ENCODE measurements at places on chromosomes 3 and 15.

DNA sequence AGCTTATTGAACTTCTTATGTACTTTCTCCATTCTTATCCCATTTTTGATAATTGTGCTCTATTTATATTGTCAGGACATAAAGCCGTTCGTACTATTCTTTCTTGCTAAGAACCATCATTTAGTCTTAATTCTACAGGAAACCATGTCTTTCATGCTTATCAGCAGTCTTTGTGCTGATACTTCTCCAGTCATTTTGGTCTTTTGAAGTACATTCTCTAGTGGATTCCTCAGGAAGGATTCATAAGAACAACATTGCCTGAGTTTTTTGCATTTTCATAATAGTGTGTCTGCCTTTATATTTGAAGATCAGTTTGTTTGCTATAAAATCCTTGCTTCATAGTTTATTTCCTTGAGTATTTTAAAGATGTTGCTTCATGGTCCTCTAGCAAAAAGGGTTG, 126.6 kb upstream of the NEO1 start:
- DNase-seq = no peak

DNA sequence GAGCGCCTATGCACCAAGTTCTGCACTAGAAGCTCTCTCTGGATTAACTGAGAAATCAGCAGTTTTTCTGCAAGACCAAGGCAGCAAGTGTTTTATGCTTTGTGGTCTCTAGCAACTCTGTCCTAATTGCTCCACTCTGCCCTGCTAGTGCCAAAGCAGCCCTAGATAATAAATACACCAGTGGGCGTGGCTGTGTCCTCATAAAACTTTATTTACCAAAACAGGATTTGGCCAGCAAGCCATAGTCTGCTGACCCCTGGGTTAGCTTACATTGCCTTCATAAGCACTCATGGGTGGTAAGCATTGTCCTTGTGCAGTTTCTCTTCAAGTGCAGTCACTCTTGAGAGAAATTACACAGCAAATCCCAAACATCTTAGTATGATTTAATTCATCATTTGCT, 30.7 kb upstream of the SLC24A5 start:
- no peak for DNase-seq

GRCh38 chr3:32498252-32498651, 4.4 kb downstream of the CMTM6 start:
- DNase-seq = no peak

- DNase-seq = no peak
Measured at GRCh38 chr3:45554006-45554666, 40.4 kb upstream of the LIMD1 start.

- no peak for DNase-seq
Measured at GRCh38 chr3:22157848-22158247, 406.8 kb upstream of the ZNF385D start.

DNA sequence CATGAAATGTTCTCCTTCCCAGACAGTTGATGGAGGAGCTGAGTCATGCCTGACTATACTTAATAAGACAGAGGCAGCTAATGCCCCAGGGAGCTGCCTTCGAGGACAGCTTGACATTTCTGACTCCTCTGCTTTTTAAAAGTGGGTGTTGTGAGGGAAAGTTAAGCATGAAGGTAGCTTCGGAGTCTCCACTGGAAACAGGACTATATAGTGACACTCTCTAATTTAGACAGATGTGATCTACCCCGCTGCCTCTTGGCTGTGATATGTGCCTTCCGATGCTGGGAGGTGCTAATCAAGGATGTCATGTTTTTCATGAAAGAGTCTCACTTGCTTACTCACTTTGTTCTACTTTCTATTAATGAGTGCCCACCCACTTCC, 72.7 kb downstream of the IL1RAP start:
- no peak for DNase-seq

DNA sequence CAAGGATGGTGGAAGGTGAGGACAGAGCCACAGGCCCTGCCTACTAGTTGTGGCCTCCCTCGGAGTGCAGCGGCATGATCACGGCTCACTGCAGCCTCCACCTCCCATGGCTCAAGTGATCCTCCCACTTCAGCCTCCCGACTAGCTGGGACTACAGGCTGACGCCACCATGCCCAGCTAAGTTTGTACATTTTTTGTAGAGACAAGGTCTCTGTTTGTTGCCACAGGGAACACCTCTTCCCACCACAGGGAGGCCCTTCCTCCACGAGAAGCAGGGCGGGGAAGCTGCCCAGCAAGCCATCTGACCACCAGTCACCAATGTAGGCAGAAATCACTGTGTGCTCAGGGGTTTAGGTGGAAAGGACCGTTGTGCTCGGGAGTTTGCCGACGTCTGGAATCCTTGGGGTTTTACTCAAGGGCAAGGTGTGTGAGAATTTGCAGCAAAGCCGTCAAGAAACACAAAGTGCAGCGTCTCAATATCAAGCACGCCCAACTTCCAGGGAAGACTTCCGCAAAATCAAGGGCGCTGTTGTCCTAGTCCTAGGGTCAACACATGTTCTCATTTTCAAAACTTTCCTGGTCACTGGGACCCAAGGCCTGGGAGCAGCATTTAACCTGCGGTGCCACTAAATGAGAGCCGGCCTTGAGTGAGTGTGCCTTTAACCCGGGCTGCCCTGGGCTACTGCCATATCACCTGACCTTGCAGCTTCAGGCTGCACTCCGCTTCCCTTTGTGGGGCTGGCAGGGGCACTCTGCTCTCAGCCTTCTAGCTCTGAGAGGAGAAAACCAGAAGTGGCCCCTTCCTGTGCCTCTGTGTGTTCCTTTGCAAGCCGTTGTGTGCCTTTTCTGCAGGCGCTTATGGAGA, 65.7 kb downstream of the SLC12A8 start:
- peak; percentile 33 for DNase-seq

- DNase-seq = no peak
Measured at GRCh38 chr3:54822206-54822605, 105.7 kb downstream of the LRTM1 start.

DNA sequence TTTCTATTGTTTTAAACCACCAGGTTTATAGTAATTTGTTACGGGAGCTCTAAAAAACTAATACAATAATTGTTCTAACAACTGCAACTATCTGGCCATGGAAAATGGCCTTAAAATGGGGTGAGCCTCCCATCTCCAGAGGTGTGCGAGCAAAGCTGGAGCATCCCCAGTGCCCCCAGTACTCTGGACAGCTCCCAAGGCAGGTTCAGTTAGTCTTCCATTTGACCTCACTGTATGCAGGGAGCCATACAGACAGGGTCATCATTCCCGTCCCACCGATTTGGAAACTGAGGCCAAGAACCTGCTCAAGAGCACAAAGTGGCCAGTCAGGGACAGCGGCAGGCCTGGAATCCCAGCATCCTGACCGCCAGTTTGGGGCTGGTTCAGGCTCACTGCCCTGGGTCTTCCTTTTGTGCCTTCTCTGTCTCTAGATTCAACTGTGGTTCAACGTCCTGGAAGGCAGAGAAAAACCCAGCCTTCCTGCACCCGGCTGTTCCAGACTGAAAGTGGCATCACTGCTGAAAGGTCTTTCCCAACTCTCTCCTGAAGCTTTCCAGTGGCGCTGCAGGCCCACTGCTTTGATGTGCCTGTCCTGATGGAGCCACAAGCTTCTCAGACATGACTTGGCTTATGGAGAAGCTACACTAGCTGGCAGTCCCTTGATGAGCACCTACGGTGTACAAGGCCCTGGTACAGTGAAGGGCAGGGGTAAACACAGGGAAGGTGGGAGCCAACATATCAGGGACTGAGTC, 76.6 kb upstream of the LINGO1 start:
- DNase-seq = no peak

- no peak for DNase-seq
Measured at GRCh38 chr15:56948764-56949101, 30.3 kb downstream of the TCF12 start.

GRCh38 chr3:157452097-157452496, 15.4 kb downstream of the PTX3 start:
- no peak for DNase-seq

DNA sequence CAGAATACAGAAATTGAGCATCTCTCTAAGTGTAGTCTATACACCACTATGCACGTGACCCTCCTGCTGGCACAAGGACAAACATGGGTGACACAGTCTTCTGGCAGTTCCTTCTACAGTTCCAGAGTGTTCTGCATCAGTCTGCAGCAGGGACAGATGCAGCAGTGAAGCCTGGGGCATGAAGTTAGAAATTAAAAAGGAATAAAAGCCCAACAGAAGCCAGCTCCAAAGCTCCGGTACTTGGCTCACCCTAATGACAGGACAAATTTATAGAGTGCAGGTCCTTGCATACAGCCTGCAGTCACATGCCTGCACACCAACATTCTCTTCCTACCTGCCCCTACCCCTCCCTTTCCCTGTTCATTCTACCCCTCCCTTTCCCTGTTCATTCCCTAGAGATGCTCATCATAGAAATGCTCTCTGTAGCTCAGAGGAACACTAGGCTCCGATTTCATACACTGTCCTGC, 15.0 kb downstream of the UACA start:
- DNase-seq = no peak

GRCh38 chr15:43483297-43484128, 9.4 kb downstream of the TP53BP1 start:
- DNase-seq = no peak

- DNase-seq = no peak
Measured at GRCh38 chr15:101799665-101800064, 3.6 kb upstream of the OR4F6 start.

DNA sequence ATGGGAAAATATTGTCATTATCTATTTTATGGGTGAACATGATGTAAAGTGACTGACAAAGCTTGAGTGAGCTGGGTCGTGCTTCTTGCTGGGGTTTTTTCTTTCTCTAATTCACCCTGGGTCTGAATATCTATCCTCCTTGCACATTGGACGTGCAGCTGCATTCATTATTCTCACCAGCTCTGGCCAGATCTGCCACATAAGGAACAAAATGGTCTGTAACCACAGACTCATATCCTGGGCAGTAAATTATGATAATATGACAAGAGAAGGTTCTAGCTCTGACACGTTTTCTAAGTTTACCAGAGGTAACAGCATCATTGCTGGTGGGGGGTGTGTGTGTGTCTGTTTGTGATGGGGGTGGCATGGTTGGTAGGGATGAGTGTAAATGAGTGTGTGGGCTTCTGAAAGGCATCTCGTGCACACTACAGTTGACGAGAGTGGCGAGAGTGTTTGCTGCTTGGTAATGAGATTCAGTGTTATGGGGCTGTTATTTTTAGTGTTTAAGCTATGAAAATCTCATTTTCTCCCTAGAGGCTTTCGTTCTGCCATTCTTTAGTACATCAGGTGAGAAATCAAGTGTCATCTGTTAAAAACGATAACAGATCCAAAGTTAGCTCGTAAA, 418.4 kb downstream of the PDCD6IP start:
- no peak for DNase-seq

DNA sequence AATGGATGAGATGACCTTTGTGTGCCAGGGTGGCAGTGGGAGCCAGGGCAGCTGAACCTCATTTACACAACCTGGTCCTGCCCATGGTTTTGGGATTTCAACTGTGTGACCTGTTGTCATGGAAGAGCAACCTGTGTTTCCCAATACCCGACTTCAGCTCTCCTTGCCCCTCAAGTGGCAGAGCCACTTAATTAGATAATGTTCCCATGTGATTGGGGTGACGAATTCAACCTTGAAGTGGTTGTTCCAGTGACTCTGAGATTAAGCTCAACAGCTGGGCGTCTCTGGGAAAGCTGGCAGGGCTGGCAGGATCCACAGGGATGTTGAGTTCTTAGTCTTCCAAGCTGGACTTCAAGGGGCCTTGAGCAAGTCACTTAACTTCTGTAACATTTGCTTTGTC, 71.0 kb downstream of the THSD4 start:
- no peak for DNase-seq

DNA sequence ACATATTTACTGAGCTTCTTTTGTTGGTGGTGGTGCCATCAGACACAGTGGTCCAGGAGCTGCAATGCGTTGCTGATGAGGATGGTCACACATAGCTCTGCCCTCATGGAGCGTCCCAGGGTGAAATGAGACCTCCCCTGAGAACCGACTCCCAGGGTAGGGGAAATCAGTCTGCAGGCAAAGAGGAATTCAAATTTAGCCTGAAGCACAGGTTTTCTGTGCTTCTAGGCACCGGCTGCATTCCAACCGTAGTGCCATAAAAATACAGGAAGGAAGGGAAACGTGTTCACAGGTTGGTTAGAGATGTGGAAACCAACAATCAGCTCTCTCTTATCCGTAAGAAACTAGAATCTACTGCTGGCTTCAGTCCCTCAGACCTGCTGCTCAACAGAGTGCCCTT, 19.2 kb downstream of the SMAD3 start:
- no peak for DNase-seq

DNA sequence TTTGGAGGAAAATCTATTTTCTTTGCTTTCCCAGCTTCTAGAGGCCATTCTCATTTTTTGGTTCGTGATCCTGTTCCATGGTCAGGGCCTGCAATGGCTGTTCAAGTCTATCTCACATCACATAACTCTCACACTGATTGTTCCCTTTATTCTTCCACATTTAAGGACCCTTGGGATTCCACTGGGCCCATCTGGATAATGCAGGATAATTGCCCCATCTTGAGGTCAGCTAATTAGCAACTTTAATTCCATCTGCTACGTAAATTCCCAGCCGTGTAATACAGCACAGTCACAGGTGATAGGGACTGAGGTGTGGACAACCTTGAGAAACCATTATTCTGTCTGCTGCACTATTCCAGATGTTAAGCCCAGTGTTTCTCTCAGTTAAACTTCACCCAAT, 311.6 kb upstream of the CNTN4 start:
- DNase-seq = no peak

- no peak for DNase-seq
Measured at GRCh38 chr3:78274475-78275065, 1234.7 kb downstream of the ROBO2 start.

DNA sequence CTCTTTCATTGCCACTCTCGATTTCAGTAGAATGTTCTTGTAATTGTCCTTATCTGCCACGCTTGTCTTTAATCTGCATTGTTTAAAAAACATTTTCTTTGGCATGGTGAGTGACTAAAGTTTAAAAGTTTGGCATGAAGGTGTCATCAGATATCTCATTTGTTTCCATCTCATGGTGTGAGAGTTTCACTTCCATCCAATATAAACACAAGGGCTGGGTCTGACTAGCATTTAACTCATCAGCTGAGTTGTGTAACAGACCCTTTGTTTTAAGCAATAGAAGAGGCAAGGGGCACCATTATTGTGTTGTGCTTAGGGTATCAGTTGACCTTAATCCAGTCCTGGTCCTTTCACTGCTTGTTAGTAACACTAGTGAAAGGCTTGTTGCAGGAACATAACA, 49.9 kb upstream of the IL12A start:
- DNase-seq = no peak

GRCh38 chr15:99511866-99512661, 53.7 kb upstream of the MEF2A start:
- no peak for DNase-seq

GRCh38 chr15:51844747-51845426, 15.4 kb downstream of the TMOD3 start:
- DNase-seq = no peak

DNA sequence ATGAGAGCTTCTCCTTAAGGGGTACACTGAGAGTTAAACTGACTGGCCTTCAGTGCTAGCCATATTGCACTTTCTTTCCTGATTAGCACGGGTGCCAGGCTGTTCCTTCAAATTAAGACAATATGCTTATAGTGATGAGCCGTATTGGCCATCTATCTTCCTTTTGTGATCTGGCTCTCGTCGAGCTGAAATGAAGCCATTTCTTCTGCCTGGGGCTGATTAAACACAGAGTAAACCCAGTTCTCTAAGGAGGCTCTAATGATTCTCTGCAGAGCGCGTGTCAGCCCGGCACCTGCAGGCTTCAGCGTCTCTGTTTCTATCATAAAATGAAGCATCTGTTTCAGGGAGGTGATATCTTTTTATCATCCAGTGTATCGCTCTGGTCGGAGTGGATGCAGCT, 107.5 kb upstream of the NR2F2 start:
- DNase-seq = no peak

GRCh38 chr3:128623762-128624176, 26.8 kb downstream of the RPN1 start:
- no peak for DNase-seq

- no peak for DNase-seq
Measured at GRCh38 chr3:157718800-157719199, 215.6 kb upstream of the VEPH1 start.
